ENCODE measurements at places on chromosomes 5 and 9. TPM values are rescaled to one million over a fixed set of nuclear protein-coding genes. Genes with fewer than 3 reads are reported as not detected.

The IFNA4 gene
- not detected for total RNA-seq

The FBLL1 gene
- not detected for total RNA-seq

The PRRX2 gene
- not detected for total RNA-seq

The ANKRD34B gene
- total RNA-seq = not detected

The TBCA gene
- 69.7 TPM for total RNA-seq

The ALDH1A1 gene
- not detected for total RNA-seq

The TGFBR1 gene
- 102 TPM for total RNA-seq

The GRM6 gene
- not detected for total RNA-seq

The CAMK2A gene
- total RNA-seq = 0.37 TPM

The QSOX2 gene
- total RNA-seq = 14.8 TPM

The PCDHA13 gene
- 0.43 TPM for total RNA-seq

The INSL6 gene
- not detected for total RNA-seq

The CAVIN4 gene
- total RNA-seq = 0.33 TPM

The PCDHA12 gene
- total RNA-seq = 6.8 TPM

The PCDHA3 gene
- not detected for total RNA-seq

The IFNA21 gene
- total RNA-seq = not detected

Data from mammary epithelial cell (primary cell).